ENCODE measurements at places on chromosomes 3 and 15. TPM values are rescaled to one million over a fixed set of nuclear protein-coding genes. Genes with fewer than 3 reads are reported as not detected.

ST3GAL6 gene
- total RNA-seq = 2.7 TPM

CFAP20DC gene
- total RNA-seq = not detected

DNA sequence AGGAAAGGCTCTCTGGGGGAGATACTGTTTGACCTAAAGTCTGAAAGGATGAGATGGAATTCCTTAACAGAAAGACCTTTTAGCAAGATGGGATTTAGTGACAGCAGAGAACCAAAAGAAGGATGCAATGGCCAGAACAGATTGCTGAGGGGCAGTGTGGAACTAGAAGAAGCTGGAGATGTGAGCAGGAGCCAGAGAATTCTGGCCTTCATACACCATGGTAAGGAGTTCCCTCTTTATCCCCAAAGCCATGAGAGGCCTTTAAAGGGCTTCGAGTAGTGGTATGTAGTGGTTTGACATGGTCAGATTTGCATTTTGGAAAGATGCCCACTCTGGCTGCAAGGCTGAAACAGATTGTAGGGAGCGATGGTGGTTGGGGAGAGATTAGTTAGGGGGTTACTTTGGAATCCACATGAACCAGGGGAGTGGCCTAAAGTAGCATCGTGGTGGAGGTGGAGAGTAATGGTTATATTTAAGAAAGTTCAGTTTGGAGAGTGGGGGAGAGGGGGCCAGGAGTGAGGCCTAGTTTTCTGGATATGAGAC lies 34.0 kb upstream of the NPHP3 start:
- H3K36me3 ChIP-seq = no peaks in the 10 kb centered on the region
- no peaks in the 10 kb centered on the region for H3K4me1 ChIP-seq
- H3K27me3 ChIP-seq = no peaks in the 10 kb centered on the region
- no peak overlapping the region for H3K4me3 ChIP-seq
- no peak overlapping the region for H3K27ac ChIP-seq

DNA sequence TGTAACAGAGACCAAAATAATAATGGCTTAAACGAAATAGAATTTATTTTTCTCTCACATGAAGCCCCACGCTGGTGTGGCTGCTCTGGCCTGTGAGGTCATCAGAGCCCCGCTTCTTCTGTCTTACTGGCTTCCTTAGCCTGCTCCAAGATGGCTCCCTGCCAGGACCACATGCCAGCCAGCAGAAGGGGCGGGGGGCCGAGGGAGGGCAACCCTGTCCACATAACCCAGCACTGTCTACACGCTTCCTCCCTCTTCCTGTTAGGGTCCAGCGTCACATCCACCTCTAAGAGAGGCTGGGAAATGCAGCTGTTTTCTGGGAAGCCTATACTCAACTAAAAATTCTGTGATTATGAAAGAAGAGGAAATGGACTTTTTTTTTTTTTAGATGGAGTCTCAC lies 107.9 kb upstream of the DLG1 start:
- H3K36me3 ChIP-seq = no peaks in the 10 kb centered on the region
- H3K4me3 ChIP-seq = no peak overlapping the region
- H3K27ac ChIP-seq = no peak overlapping the region
- no peaks in the 10 kb centered on the region for H3K27me3 ChIP-seq

All from transverse colon (tissue), 4 donors.